Vein endothelial cell (primary cell): ENCODE measurements at places on chromosomes 4 and X. TPM values are rescaled to one million over a fixed set of nuclear protein-coding genes. Genes with fewer than 3 reads are reported as not detected.

The SYTL5 gene
- total RNA-seq: under 0.01 and 0.10 TPM in 2 replicates

The ZNF157 gene
- under 0.01 TPM in 1 of 2 replicates, not detected in the other for total RNA-seq

The CT47B1 gene
- not detected in 2 replicates for total RNA-seq

The PABPC5 gene
- 0.33 and 0.48 TPM in 2 replicates for total RNA-seq

The GC gene
- total RNA-seq: not detected in 2 replicates

The ATP2B3 gene
- total RNA-seq: not detected in 2 replicates

The XPNPEP2 gene
- total RNA-seq: not detected in 2 replicates

The PI4K2B gene
- 18.3 and 31.0 TPM in 2 replicates for total RNA-seq

The GPRASP1 gene
- total RNA-seq: 1.6 and 2.0 TPM in 2 replicates

The ARHGAP36 gene
- 0.10 TPM in 1 of 2 replicates, not detected in the other for total RNA-seq

The ERAS gene
- total RNA-seq: not detected in 2 replicates

The CPE gene
- total RNA-seq: 4.6 and 10.2 TPM in 2 replicates

The SPANXA1 gene
- total RNA-seq: not detected in 2 replicates

The CWH43 gene
- not detected in 2 replicates for total RNA-seq

The MPP1 gene
- 25.8 and 37.1 TPM in 2 replicates for total RNA-seq

The CT45A10 gene
- not detected in 2 replicates for total RNA-seq

The DMD gene
- 4.7 and 14.7 TPM in 2 replicates for total RNA-seq

The PPBP gene
- not detected in 2 replicates for total RNA-seq

The RHOXF2B gene
- 1.3 TPM in 1 of 2 replicates, not detected in the other for total RNA-seq

The DGKK gene
- under 0.01 TPM in 1 of 2 replicates, not detected in the other for total RNA-seq

The GPAT3 gene
- 2.6 and 6.7 TPM in 2 replicates for total RNA-seq

The RHOXF1 gene
- total RNA-seq: not detected in 2 replicates

The FAM9B gene
- not detected in 2 replicates for total RNA-seq

The TBC1D9 gene
- total RNA-seq: 66.6 and 66.8 TPM in 2 replicates

The TBC1D8B gene
- total RNA-seq: 4.2 and 4.8 TPM in 2 replicates

The KLHL4 gene
- total RNA-seq: 36.6 and 44.6 TPM in 2 replicates

The RBM46 gene
- 0.10 TPM in 1 of 2 replicates, not detected in the other for total RNA-seq

The GABRG1 gene
- total RNA-seq: not detected in 2 replicates

The WNK3 gene
- 0.65 and 1.2 TPM in 2 replicates for total RNA-seq

The SYN1 gene
- not detected in 2 replicates for total RNA-seq

The GAGE2A gene
- not detected in 2 replicates for total RNA-seq

The ARAP2 gene
- 0.10 TPM in 1 of 2 replicates, not detected in the other for total RNA-seq

The ZCCHC18 gene
- total RNA-seq: 1.3 and 2.7 TPM in 2 replicates

The TEX13B gene
- not detected in 2 replicates for total RNA-seq

The BCLAF3 gene
- 3.3 and 3.8 TPM in 2 replicates for total RNA-seq

The GLUD2 gene
- total RNA-seq: 1.3 TPM in 2 replicates

The ZCCHC12 gene
- total RNA-seq: 0.33 TPM in 1 of 2 replicates, not detected in the other

The CT45A1 gene
- total RNA-seq: not detected in 2 replicates

The PDLIM3 gene
- total RNA-seq: 18.2 and 42.5 TPM in 2 replicates

The HAND2 gene
- 0.19 TPM in 1 of 2 replicates, not detected in the other for total RNA-seq

The FOXR2 gene
- not detected in 2 replicates for total RNA-seq

The CCDC120 gene
- 1.5 and 1.6 TPM in 2 replicates for total RNA-seq

The SPOCK3 gene
- total RNA-seq: 0.10 TPM in 1 of 2 replicates, not detected in the other

The F8A2 gene
- not detected in 2 replicates for total RNA-seq

The RBMXL3 gene
- not detected in 2 replicates for total RNA-seq

The PPP1R2C gene
- not detected in 2 replicates for total RNA-seq

The ZDHHC15 gene
- 0.10 and 0.33 TPM in 2 replicates for total RNA-seq

The H2BW2 gene
- total RNA-seq: not detected in 2 replicates

The ETFDH gene
- total RNA-seq: 11.1 and 14.5 TPM in 2 replicates

The UGT2B11 gene
- not detected in 2 replicates for total RNA-seq

The PDHA2 gene
- not detected in 2 replicates for total RNA-seq

The MAGEA2 gene
- total RNA-seq: not detected in 2 replicates

The SPANXC gene
- total RNA-seq: not detected in 2 replicates

The SPANXD gene
- not detected in 2 replicates for total RNA-seq

The TLL1 gene
- 13.4 and 15.7 TPM in 2 replicates for total RNA-seq

The XAGE2 gene
- total RNA-seq: not detected in 2 replicates

The CETN2 gene
- 23.5 and 31.4 TPM in 2 replicates for total RNA-seq

The USP17L10 gene
- total RNA-seq: not detected in 2 replicates

The CT45A2 gene
- not detected in 2 replicates for total RNA-seq
